ENCODE measurements at places on chromosomes 2 and 18.
A peak's percentile ranks its signal among the peaks of the same experiment; 100 is the strongest.

- peak; percentile 97 for DNase-seq
Measured at GRCh38 chr18:59881728-59882656, 17.8 kb upstream of the PMAIP1 start.

DNA sequence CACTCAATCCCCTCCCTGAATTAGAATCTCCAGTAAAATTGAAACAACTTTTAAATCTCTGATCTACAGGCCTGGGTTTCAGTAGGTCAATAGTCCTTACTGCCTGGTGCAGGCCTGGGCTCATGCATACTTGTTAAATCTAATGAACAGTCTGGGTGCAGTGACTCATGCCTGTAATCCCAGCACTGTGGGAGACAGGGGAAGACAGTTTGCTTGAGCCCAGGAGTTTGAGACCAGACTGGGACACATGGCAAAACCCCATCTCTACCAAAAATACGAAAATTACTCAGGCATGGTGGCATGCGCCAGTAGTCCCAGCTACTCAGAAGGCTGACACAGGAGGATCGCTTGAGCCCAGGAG, 94.7 kb upstream of the SP3 start:
- DNase-seq: no peak

GRCh38 chr2:203444738-203445137, 90.4 kb downstream of the RAPH1 start:
- DNase-seq: no peak

GRCh38 chr2:234620018-234620417, 123.1 kb upstream of the ARL4C start:
- DNase-seq: no peak

GRCh38 chr2:30820381-30821055, 13.3 kb upstream of the CAPN13 start:
- no peak for DNase-seq

- DNase-seq: no peak
Measured at GRCh38 chr2:42921147-42921520, 128.8 kb upstream of the HAAO start.

- DNase-seq: no peak
Measured at GRCh38 chr18:78376046-78376445, 603.6 kb upstream of the SALL3 start.

GRCh38 chr18:80200932-80201672, 46.2 kb downstream of the PARD6G start:
- DNase-seq: peak; percentile 46

DNA sequence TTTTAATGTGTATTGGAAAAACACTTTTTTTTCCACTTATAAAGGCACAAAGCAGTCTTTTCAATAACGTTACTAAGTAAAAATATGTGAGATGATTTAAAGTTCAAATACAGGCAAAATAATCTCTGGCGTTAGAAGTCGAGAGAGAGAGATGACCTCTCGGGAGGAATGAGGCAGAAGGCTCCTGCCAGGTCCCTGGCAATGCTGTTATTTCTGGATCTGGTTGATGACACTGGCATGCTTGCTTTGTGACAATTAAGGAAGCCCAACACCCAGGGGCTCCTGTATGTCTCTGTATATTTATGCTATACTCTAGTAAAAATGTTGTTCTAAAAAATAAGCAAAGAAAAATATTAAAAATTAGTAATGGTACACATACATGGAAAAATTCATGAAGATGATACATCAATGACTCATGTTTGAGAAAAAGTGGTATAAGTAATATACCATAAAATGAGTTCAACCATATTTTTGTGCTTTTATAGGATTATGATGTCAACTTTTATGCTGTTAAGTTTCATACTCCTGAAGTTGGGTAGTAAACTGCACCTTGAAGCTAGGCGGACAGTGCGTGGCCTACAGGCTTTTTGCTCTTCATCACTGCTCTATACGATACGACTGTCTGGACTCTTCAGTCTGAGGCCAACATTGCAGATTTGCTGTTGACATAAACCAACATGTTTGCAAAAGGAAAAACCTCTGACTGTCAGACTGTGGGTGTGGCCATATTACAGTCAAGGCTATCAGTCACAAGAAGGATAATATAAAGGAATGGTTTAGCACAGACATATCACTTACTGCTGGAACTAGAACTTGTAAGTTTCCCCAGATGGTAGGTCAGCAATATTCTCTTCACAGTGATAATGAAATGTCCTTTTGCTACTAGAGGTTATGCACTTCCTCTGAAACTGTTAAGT, 19.8 kb downstream of the VPS4B start:
- DNase-seq: no peak

GRCh38 chr2:224927011-224927410, 115.3 kb downstream of the DOCK10 start:
- no peak for DNase-seq

- no peak for DNase-seq
Measured at GRCh38 chr2:109460553-109461324, 153.0 kb downstream of the SEPTIN10 start.

- no peak for DNase-seq
Measured at GRCh38 chr2:30940839-30941238, 133.6 kb upstream of the CAPN13 start.

GRCh38 chr18:54918060-54918459, 41.2 kb downstream of the CCDC68 start:
- no peak for DNase-seq

- DNase-seq: no peak
Measured at GRCh38 chr2:23376972-23377371, 8.0 kb upstream of the KLHL29 start.

- DNase-seq: peak; percentile 5
Measured at GRCh38 chr2:237581751-237582746, 8.5 kb downstream of the RAB17 start.

DNA sequence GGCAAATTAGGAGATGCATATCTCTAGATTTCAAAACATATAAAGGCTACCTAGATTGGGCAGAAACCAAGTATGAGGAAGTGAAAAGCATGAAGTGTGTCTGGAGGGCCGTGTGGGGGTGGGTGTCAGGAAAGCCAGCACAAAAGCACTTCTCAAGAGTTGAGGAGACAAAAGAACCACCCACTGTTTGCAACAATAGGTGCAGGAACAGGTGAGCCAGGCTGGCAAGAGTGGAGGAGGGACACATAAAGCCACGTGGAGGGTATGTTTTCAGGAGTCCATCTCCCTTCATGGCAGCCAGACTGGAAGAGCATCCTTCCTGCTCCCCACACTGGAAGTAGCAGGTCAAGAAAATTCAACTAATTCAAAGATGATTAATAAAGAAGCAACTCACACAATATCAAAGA, 96.4 kb downstream of the CERS6 start:
- peak; percentile 60 for DNase-seq

DNA sequence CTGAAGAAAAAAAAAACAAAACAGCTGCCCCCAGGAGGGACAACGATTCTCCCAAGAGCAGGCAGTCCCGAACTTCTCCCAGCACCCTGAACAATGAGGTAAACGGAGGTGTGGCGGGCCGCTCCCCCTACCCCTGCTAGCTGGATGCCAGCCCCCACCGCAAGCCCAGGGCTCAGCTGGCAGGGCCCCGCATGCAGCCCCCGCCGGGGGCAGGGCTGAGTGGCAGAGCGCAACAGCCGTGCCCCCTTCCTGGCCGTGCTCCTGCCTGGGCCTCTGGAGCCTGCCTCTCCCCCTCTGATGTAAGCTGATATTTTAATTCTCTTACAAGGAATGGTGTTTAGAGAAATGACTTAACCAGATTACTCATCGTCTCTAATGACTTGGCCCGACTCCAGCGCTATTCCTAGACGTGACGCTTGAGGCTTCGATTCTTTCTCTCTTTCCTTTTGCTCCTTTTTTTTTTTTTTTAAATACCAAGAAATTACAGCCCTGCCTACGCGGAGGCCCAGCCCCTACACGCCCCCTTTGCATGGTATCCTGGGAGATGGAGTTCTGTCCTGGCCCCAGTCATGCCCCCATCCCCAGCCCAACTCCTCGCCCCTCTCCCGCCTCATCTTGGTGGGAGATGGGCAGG, 4.6 kb upstream of the ARID5A start:
- DNase-seq: peak; percentile 67

- DNase-seq: no peak
Measured at GRCh38 chr18:8854962-8855361, 149.6 kb downstream of the MTCL1 start.

DNA sequence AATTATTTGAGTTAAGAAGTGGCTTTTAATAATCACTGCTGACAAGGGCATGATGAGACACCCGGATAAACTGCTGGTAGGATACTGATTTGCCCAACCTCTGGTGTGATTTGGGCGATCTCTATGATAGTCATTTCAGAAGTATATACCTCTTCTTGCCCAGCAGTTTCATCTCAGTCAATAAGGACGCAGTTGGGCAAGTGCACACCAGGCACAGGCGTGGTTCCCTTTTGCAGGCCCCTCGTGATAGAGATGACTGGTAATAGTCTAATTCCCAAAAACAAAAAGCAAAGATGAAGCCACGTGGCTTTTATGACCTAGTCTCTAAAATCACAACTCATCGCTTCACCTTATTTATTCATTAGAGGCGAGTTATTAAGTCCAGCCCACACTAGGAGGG, 246.4 kb downstream of the PRKCE start:
- no peak for DNase-seq

DNA sequence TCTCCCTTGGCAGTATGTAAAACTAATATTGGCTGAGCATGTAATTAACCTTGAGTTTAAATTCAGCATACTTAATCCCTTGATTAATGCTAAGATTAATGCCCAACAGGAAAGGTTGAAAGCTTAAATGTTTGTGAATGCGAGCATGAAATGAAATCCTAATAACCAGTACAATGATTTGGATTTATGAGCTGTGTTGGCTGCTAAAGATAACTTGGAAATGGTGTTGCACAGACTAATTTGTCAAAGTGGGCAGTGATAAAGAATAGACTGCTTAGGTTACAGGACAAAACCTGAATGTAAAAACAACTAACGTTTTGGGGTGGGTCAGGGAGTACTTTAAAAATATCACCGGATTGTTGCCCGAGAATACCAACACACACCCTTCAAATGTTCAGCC, 70.6 kb downstream of the MGAT5 start:
- DNase-seq: no peak

GRCh38 chr2:99818842-99819241, 323.5 kb downstream of the AFF3 start:
- no peak for DNase-seq

DNA sequence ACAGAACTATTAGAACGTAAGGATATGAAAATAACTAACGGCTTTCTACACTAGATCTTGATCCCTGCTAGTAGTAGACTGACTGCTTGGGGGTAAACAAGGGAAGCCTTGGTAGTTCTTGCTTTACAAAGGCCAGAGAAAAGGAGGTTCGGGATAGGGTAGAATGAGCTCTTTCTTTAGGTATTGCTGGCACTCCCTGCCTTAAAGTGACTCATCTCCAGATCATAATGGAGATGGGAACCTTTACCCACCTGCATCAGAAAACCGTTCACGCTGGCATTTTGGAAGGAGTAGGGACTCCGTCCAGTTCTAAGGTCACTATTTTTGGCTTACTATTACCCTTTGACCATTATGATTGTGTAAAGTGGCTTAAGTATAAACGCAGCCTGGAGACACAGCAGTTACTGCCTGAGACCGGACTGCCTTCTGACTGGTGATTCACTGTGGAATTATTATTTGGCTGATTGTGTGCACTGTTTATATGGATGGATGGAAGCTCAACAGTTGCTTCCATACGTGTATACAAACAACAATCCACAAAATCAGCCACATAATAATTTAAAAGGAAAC, 482.5 kb downstream of the STK39 start:
- no peak for DNase-seq

DNA sequence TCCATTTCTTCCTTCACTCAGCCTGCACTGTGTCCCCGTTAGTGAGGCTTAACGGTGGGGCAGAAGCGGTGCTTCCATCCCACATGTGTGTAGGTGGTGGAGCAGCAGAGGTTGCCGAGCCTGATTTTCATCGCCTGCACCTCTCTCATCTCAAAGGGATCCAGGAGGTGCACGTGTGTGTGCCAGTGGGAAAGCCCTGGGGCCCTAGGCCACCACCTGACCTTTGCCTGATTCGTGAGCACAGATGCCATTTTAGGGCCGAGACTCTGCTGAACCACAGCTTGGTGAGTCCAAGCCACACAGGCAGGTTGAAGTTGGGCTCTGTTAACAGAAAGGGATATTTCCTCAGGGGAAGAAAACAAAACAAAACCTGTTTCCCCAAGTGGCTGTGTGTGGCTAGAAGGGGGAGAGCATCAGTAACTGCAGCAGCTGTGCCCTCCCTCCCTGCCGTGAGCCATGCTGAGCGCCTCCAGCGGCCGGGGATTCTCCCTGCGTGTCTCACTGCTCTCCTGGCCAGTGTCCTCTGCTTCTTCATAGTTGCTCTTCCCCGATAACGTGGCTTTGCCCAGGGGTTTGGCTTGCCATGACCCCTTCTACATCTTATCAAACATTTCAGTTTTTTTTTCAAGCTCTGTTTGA, 81.5 kb downstream of the MAPRE2 start:
- DNase-seq: peak; percentile 69

DNA sequence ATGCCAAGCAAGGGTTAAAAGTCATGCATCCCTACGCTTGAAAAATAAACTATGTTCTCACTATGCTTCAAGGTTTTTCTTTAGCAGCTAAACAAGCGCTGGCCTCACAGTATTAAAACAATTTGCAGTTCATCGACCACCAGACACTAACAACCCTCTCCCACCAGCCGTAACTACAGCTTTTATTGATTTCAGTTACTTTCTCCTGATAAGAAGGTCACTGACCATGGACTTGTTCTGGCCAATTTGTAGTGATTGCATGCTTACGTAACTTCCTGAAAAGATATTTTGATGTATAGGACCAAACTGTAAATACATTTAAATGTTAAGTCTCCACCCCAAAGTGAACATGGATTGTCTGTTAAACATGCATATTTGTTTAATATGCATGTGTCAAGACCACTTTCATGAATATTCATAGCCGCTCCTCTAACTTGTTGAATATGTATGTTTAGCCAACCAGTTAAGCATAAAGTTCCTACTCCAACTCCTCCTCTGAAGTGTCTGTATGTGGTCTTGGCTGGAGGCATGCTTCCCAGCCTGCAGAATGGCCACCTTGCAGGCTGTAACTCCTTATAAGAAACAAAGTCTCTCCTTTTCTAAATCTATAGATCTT, 1.7 kb upstream of the THOC1 start:
- DNase-seq: no peak

DNA sequence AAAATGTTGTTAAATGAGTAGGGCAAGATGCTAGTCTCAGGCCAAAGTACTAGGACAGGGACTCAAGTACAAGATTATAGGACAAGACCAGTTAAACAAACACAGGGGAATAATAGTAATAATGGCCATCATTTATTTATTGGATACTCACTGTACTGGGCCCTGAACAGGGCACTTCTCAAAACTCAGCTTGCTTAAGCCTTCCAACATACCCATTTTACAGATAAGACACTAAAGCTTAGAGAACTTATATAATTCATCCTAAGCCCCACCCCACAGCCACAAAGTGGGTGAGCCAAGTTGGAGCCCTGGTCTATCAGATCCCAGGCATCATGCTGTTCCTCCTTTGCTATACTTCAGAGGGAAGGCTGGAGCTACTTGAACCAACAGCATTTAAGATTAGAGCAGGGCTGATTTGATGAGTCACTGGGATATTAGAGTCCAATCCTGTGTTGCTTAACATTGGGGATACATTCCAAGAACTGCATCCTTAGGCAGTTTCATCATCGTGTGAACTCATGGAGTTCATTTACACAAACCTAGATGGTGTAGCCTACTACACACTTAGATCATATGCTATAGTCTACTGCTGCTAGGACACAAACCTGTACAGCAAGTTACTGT, 153.6 kb downstream of the MTCL1 start:
- no peak for DNase-seq

GRCh38 chr2:238425979-238426567, 654 bp upstream of the ASB1 start:
- peak; percentile 55 for DNase-seq

- peak; percentile 40 for DNase-seq
Measured at GRCh38 chr2:67322353-67323001, 74.7 kb upstream of the ETAA1 start.
